ENCODE measurements at places on chromosomes 3 and 15. TPM values are rescaled to one million over a fixed set of nuclear protein-coding genes. Genes with fewer than 3 reads are reported as not detected.

The CCDC191 gene
- total RNA-seq = 4.1 TPM

The PLOD2 gene
- 23.5 TPM for total RNA-seq

The CCDC9B gene
- 2.4 TPM for total RNA-seq

The PFN2 gene
- 197 TPM for total RNA-seq

- H3K27me3 ChIP-seq = no peaks in the 10 kb centered on the region
- H3K36me3 ChIP-seq = no peaks in the 10 kb centered on the region
- no peak overlapping the region for H3K4me3 ChIP-seq
- H3K27ac ChIP-seq = peak overlapping the region; percentile 69
- DNase-seq = no peak
These were observed 35.7 kb downstream of the CORO2B start for GRCh38 chr15:68614286-68615035.

DNA sequence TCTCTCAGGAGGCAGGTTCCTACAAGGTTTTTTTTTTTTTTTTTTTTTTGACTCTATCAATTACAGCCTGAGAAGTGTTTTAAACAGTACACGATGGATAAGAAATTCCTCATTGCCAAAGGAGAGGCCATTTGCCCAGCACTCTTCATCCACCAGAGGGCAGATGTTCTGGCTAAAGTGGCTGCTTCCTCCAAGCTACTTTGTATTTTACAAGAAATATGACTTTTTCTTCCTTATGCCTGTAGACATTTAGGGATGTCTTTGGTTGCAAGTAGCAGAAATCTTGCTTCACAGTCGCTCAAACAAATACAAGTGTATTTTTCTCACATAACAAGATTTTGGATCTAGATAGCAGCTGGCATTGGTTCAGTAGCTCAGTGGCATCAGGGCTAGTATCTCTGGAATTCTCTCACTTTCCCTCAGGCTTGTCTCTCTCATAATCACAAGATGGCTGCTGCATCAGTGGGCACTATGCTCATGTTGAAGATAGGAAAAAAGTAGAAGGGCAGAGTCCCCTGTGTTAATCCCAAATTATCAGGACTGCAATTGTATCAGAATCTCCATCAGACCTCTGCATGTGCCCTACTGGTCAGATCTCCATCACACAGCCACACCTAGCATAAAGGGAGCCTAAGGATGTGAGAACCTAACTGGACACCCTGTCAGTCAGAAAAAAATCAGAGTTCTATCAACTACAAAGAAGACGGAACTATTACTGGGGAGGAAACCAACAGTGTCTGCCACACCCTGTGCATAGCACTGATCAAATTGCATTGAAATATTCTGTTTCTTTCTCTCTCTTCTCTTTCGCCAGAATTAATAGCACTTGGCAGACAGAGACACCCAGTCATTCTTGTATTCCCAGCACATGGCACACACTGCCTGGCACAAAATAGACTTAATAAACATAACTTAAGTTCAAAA lies 138.9 kb upstream of the COL8A1 start:
- DNase-seq = peak; percentile 32
- no peak overlapping the region for H3K4me3 ChIP-seq
- no peak overlapping the region for H3K27ac ChIP-seq
- H3K36me3 ChIP-seq = no peaks in the 10 kb centered on the region
- no peaks in the 10 kb centered on the region for H3K27me3 ChIP-seq
- H3K4me1 ChIP-seq = no peaks in the 10 kb centered on the region

DNA sequence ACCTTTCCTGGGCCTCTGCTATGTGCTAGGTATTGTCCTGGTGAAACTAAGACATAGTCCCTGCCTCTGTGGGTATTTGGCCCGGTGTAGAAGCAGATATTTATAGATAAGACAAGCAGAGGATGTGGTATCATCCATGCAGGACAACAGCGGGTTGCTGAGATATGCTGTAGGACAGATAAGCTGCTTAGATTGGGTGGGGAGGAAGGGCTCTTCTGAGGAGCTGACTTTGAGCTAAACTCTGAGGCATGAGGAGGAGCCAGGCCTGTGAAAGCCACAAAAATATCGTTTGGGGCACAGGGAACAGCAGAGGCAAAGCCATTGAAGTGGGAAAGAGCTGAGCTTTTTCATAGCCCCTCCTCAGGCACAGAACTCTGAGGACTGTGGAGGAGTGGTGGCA lies 492.5 kb upstream of the CFAP20DC start:
- no peaks in the 10 kb centered on the region for H3K4me1 ChIP-seq
- H3K4me3 ChIP-seq = no peak overlapping the region
- H3K27me3 ChIP-seq = no peaks in the 10 kb centered on the region
- H3K27ac ChIP-seq = no peak overlapping the region
- DNase-seq = no peak

DNA sequence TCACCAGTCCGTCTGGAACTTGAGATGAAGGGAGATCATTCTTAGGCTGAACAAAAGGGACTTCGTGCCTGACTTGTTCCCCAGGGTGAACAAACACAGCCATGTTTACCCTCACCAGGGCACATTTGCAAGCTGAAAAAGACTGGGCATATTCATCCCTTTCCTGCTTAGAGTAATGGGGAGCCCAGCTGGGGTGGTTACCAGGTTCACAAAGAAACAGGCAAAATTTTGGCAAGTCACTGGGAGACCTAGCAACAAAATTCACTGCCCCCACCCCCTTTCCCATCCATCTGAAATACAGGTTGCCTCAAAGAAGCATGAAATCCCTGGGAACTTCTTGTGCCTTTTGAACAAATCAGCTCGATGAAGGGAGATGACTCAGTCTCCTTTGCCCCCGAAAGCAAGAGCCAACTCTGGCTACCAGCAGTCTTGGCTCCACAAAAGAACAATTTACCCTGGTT lies 775.0 kb downstream of the SQOR start:
- H3K4me1 ChIP-seq = no peaks in the 10 kb centered on the region
- no peak overlapping the region for H3K4me3 ChIP-seq
- DNase-seq = no peak
- no peaks in the 10 kb centered on the region for H3K36me3 ChIP-seq
- H3K27me3 ChIP-seq = no peaks in the 10 kb centered on the region

DNA sequence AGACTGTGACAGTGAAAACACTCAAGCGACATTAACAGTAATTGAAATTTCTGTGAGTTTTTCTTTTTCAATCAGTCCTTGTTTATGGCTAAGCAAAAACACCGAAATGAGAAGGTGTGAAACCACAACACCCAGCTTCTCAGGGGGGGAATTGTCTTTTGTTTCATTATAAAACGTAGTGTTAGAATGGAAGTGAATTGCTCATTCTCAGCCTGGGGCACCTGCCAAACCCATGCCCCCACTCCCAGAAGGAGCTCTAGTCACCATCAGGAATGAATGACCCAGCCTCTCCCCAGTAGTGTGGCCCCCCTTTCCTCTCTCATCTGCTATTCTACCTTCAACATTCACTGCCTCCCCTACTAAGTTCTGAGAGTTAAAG lies 185.8 kb upstream of the CFAP20DC start:
- no peak for DNase-seq
- no peak overlapping the region for H3K27ac ChIP-seq
- H3K4me3 ChIP-seq = no peak overlapping the region

- no peak for DNase-seq
- H3K4me1 ChIP-seq = no peaks in the 10 kb centered on the region
- no peak overlapping the region for H3K27ac ChIP-seq
- H3K36me3 ChIP-seq = no peaks in the 10 kb centered on the region
These were observed 63.6 kb downstream of the MOBP start for GRCh38 chr3:39531066-39531465.
